ENCODE measurements at places on chromosomes 1 and 21.

- DNase-seq, result peak; percentile 76
Measured at GRCh38 chr1:53946252-53947171, at the start of gene LRRC42. TSS of gene LRRC42 (plus strand) at chr1:53946350. CDS start at chr1:53952000, 5,650 bp downstream.

- no peak for DNase-seq
Measured at GRCh38 chr1:186301448-186301847, 73.6 kb downstream of the TPR start.

DNA sequence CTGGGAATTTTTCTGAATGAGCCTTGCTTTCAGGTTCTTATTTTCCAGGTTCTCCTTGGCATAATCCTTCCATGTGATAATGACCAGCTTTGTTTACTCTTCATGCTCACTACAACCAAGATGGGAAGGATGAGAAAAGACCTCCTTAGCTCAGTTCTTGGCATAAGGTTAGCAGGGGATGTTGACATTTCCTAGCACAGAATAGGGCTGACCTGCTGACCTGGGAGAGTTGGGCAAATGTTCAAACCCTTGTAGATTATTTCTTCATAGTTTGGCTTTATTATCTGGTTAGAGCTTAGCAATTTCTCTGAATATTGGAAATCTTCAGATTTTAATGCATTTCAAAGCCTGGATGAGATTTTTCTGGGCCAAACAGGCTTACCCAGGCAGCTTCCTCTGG lies 23.6 kb upstream of the SYT6 start:
- no peak for DNase-seq

GRCh38 chr1:115867216-115867615 lies 26.3 kb upstream of the NHLH2 start:
- no peak for DNase-seq

- no peak for DNase-seq
Measured at GRCh38 chr1:44016890-44017400, 14.3 kb downstream of the SLC6A9 start.

GRCh38 chr1:117120774-117121588 lies 568 bp downstream of the TRIM45 start:
- peak; percentile 66 for DNase-seq

DNA sequence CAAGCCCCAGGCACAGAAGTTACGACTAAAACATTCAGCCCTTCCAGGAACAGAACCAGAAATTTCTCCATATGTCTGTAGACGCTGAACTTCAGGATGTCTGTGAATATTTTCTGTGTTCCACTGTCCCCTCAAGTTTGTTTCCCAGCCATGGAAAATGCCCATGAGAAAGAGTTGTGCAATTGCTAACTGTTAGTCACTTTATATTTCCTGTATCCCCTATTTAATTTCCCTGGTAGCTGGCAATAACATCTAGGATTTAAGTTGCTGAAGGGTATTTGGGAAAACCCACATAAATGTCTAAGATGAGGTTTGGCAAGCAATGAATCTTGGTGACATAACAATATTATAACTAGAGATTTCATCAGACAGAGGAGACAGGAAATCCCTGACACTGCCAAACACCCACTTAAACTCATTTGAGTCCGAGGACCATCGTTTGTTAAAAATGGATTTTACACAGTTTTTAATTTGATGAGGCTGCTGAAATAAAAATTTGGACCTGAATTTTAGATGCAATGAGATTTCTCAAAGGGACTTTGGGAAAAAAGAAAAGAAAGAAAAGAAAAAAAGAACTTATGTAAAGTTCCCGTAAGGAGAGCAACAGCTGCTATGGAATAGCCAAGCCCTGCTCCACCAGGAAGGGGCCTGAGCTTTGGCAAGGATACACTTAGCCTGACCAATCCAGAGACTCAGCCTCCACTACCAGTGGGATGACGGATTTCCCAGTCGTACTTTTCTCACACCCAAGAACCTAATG lies 21.8 kb upstream of the ERRFI1 start:
- no peak for DNase-seq

DNA sequence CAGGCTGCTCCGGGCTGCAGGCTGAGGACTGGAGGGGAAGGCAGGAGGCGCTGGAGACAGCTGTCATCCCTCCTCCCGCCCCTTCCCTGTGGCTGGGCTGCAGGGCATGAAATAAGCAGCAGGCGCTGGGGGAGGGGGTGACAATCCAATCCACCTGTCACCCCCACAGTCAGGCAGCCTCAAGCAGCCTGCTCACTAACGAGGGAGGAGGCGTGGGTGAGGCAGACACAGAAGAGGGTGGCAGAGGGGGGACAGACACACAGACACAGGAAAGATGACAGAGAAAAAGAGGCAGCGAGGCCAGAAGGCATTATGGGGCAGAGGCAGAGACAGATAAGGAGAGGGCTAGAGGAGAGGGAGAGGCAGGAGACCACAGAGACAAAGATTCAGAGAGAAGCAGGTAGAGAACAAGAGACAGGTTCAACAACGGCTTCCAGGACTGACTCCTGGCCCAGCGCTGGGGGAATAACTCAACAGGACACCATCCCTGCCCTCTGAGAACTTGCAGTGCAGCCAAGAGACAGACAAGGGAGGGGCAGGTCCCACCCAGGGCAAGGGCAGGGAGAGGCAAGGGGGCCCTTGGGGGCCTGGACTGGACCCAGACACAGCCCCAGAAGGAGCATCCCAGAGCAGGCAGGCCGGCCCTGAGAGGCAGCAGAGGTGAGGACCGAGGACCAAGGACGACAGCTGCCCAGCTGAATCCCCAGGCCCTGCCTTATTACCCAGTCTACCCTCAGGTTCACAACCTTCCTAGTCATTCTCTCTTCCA lies 11.2 kb downstream of the MEF2D start:
- peak; percentile 61 for DNase-seq

DNA sequence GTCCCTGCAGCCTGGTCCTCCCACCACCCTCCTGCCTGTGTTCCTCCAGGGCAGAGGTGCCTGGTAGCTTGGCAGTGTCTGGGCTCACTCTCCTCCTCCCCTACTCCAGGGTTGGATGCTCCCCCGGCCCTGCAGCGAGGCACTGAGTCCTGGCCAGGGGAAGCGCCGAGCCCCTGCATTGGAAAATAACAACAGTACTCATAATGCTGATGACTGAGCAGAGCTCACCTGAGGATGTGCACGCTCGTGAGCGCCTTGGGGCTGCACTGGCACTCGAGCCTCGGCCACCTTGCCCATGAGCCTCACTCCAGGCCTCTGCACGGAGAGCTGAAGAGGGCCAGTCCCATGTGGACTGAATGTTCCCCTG lies 6.0 kb upstream of the ACTRT2 start:
- DNase-seq, result no peak

DNA sequence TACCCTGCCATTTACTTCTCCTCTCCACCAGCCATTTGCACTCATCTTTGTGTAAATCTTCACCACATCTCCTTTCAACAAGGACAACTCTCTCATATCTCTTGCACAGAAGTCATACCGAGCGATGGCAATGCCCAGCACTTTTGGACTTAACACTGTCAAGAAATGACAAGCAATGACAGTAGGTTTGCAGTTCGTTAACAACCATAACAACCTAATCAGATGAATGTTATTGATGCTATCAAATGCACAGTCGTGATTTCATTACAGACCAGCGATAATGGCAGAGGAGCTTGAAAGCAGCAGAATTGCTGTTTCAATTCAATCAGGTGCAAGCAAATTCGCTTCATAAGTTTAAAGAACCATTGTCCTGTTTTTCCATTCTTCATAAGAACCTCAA lies 390.9 kb downstream of the VAV3 start:
- DNase-seq, result no peak

All from GM23338 (cell line).